ENCODE measurements at places on chromosomes 13 and 19.

DNA sequence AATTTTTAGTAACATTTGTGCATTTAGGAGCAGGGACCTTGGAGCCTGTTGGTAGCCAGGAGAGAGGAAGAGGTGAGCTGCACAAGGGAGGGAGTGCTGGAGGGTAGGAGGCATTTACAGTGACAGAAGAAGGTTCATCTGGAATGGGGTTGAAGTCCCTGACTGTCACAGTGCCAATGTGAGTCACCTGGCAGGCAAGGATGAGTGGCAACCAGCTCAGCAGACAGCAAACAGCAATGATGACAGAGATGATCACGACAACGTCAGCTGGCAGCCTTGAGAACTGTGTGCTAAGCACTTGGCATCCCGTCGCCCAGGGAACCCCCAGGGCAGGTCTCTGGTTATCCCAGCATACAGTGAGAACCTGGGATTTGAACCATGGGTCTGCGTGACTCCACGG lies 2.6 kb downstream of the OR10H5 start:
- no peak for DNase-seq

GRCh38 chr13:43663474-43664090 lies 123.2 kb downstream of the ENOX1 start:
- no peak for DNase-seq

- no peak for DNase-seq
Observed at GRCh38 chr13:34035676-34036325, 217.9 kb downstream of the RFC3 start.

DNA sequence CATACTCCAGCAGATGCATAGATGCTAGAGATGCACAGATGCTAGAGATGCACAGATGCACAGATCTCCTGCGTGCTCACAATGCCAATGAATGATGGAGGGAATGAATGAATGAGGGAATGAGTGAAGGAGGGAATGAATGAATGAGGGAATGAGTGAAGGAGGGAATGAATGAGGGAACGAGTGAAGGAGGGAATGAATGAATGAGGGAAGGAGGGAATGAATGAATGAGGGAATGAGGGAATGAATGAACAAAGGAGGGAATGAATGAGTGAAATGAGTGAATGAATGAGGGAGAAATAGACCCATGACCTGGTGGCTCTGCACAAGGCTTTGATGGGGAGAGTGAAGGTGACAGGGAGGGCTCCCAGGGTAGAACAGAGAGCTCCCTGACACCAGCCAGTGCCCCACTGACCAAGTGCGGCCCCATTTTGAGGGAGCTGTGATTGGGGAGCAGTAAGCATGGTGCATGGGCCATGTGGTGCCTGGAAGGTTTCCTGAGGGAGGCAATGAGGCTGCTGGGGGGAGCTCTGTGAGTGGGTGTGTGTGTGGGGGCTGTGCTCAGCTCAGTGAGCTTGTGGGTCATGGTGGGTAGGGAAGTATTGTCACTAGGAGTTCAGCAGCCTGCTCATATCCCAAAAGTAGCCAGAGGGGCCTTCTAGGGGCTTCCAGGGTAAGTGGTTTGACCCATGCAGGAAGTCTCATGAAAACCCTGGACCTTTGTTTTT lies 12.7 kb downstream of the SLC27A1 start:
- no peak for DNase-seq

DNA sequence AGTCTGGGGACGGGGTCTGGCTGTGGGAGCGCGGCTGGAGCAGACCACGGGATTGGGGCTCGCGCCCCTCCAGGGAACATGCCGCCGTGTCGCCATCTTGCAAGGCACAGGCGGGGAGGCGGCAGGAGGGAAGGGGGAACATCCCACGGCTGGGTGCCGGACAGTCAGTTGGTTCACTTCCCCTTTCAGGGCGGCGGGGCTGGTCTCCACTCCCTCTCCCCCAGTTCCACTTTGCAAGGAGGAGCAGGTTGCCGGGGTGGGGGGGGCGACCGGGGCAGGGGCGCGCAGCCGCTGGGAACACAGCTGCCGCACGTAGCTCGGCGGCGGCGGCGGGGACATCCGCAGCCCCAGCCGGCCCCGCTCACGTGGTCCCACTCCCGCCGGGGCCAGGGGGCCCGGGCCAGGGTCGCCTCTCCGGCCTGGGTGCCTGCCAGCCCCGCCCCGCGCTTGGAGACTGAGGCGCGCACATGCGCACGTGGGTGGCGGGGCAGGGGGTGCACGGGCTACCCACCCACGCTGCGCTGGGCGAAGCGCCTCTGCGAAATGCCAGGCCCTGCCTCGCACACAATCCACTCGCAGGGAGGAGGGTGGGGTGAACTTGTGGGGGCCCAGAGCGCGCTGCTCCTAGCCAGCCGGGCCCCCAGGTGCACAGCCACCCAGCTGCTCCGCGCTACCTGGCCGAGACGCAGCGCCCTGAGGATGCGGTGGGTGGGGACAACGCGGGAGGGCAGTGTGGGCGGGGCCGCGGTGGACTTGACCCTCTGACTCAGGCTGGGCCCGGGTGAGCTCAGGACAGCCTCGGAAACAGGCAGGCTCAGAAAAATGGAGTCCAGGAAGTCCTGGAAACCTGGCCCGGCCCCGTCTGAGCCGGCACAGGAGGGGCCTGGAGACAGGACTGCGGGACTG lies 6.4 kb downstream of the KLF16 start:
- DNase-seq = peak; percentile 86

GRCh38 chr13:99960663-99961311 lies 10.8 kb downstream of the ZIC5 start:
- no peak for DNase-seq

DNA sequence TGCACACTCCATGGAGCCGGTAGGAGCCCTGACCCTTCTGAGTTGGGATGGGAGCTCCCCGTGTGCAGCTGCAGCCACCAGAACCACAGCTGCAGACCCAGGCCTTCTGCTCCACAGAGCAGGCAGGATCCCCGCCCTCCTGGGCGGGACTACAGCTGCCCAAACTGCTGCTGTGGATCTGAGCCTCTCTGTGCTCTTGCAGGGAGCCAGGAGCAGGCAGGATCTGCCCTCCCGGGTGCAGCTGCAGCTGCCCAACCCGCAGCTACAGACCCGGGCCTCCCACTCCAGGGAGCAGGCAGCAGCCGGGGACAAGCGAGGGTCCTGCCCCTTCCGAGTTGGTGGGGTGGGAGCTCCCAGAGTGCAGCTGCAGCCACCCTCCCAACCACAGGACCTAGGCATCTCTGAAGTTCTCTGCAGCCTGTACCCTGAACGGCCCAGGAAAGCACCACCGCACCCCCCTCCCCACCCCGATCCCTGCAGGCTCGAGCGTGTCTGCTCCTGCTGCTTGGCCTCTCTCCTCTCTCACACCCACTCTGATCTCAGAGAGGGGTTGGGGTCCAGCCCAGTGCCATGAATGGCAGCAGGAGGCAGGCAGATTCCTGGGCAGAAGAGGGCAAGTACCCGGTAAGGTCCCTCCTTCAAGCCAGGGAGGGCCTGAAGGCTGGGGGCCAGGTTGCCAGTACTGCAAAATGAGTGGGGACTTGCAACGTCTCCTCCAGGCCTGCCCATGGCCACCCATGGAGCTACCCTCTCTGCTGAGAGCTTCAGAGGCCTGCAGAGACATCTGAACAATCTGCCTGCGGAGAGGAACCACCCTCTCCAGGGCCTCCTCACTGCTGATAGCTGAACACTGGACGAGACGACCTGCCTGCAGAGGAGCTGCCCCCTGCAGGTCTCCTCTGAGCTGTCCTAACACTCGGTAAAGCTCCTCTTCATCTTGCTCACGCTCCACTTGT lies 16.4 kb upstream of the EMP3 start:
- DNase-seq = peak; percentile 75
